GM12878 (cell line): ENCODE measurements at places on chromosomes 6 and 20. TPM values are rescaled to one million over a fixed set of nuclear protein-coding genes. Genes with fewer than 3 reads are reported as not detected.

DNA sequence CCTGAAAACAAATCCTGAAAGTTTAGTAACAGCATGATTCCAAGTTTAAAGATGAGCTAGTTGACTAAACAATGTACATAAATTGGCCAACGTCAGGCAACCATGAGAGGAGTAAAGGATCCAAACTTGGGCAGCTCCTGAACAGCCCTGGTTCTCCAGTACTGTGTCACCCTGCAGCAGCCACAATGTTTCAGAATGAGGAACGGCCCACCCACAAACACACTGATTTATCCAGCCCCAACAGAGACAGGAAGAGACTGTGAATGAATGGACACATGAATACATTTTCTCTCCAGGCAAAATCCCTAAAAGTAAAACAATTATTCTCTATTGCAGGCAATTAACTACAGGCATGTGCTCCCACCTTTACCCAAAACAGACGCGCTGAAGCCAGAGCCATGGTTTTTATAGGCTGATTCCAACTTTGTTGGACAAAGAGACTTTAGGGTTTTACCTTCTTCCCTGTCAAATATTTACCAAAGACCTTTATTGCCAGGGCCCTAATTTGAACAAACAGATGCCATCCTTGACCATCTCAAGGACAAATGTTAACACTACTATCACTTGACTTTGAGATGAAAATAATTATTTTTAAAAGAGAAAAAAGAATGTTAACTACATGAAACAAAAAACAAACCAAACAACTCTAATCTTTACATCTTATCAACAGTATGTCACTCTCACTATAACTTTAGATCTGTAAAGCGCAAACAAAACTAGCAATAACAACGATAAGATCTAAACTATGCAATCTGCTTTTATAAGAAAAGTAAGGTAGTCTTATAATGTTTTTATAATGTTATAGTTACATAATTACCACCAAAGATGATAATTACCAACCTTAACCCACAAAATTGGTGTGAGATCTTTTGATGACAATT is 22.9 kb downstream of the CNKSR3 start:
- no peak overlapping the region for H3K27ac ChIP-seq
- H3K4me1 ChIP-seq = no peaks in the 10 kb centered on the region
- no peak for DNase-seq
- H3K36me3 ChIP-seq = no peaks in the 10 kb centered on the region

GRCh38 chr6:36826520-36827227 is 12.6 kb downstream of the CPNE5 start:
- no peak for DNase-seq
- no peaks in the 10 kb centered on the region for H3K27me3 ChIP-seq
- no peaks in the 10 kb centered on the region for H3K36me3 ChIP-seq
- no peak overlapping the region for H3K27ac ChIP-seq
- H3K4me1 ChIP-seq = no peaks in the 10 kb centered on the region
- no peak overlapping the region for H3K4me3 ChIP-seq

DNA sequence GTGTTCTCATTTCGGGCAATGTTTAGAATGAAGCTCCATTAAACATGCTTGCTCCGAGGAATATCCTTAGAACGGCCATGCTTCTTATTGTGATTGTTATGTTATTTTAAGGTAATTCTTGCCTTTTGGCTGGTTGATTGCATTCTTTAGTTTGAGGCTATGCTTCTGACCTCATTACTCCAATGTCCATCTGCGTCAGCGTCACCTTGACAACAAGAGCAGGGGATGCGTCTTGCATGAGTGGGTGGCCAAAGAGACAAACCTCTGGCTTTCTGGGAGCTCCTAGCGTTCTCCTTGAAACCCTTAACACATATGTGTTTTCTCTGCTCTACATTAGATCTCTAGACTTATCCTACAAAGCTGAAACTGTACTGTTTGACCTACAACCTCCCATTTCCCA is 184.3 kb downstream of the THBS2 start:
- H3K4me3 ChIP-seq = no peak overlapping the region
- H3K27me3 ChIP-seq = no peaks in the 10 kb centered on the region
- DNase-seq = no peak
- no peaks in the 10 kb centered on the region for H3K4me1 ChIP-seq

DNA sequence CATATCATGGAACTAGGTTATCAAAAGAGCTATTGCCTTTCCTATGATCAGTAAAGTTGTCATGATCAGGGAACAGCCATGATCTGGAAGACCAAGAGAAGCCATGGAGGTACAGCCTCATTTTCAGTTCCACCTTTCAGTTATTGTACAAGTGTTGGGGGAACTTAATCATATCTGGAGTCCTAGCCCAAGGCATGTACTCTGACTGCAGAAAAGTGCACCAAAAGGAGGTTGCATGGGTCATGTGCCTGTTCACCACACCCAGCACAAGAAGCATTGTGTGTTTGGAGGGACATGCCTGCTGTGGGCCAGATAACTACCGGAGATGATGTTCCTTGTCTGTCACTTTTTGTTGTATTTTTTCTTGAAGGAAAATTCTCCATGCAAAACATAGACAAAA is 185.8 kb upstream of the MAN1A1 start:
- no peaks in the 10 kb centered on the region for H3K27me3 ChIP-seq
- H3K27ac ChIP-seq = no peak overlapping the region
- H3K36me3 ChIP-seq = no peaks in the 10 kb centered on the region
- H3K4me3 ChIP-seq = no peak overlapping the region
- peak; percentile 39 for DNase-seq

DNA sequence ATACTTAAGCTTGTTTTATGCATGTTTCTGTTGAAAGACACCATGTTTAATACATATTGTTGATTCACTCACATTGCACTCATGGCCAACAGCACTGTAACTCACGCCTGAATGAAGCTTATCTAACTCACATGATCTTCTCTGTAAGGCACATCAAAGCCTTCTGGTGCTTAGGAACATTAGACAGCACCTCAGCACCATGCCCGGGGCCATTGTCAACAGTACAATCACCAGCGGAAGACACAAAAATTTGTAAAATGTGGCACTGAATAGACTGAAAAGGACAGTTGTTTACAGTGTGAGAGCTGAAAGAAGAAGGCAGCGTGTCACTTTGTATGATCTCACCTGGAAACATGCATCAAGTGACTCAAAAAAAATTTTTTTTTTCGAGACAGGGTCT is 8.9 kb upstream of the TCF15 start:
- DNase-seq = no peak
- H3K27ac ChIP-seq = no peak overlapping the region
- no peak overlapping the region for H3K4me3 ChIP-seq
- H3K4me1 ChIP-seq = peaks cover 6% of the 10 kb centered on the region; the same call in 1 of the 2 replicates

DNA sequence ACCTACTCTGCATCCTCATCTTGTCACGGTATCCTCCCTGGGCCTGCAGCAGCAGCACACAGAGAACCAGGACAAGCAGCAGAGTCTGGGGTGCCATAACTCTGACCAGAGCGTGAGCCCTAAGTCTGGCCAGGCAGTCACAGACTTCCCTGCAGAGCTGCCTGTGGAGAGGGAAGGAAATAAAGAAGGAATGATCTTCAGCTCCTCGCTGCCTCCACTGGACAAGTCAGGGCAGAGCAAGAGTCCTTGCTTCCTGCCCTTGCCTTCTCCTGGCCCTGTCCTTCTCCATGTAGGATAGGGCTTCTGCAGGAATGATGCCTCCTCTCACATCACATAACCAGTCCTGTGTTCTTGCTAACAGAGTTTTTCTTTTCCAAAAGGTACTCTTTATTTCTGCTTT is 15.9 kb upstream of the WFDC11 start:
- no peak overlapping the region for H3K27ac ChIP-seq
- no peaks in the 10 kb centered on the region for H3K27me3 ChIP-seq
- no peaks in the 10 kb centered on the region for H3K4me1 ChIP-seq
- H3K36me3 ChIP-seq = no peaks in the 10 kb centered on the region
- DNase-seq = no peak
- no peak overlapping the region for H3K4me3 ChIP-seq

The UCKL1 gene
- total RNA-seq = 30.0 and 36.3 TPM in 2 replicates

The SYTL3 gene
- 7.1 and 8.4 TPM in 2 replicates for total RNA-seq

The OR2H1 gene
- not detected in 2 replicates for total RNA-seq

The PLEKHG1 gene
- 7.3 and 8.3 TPM in 2 replicates for total RNA-seq
